ENCODE measurements at places on chromosomes 13 and 19.

- DNase-seq = no peak
These were observed 51.3 kb downstream of the STK24 start for GRCh38 chr13:98525456-98526181.

DNA sequence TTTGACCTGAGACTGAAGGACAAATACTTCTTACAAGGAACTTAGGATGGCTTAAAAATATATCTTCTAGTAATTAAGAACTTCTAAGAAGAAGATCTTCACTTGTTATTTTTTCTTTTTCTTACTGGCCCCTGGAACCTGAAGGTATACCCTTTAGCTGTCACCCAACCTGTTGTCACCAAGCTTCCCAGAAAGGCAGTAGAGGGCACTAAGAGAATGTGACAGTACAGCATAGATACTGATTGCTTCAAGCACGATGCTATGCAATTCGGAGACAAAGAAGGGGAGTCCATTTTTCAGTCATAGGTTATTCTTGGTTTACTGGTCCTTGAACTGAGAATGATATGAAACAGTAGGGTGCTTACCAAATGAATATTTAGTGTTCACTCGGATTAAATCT lies 208.3 kb upstream of the PCDH9 start:
- DNase-seq = no peak

GRCh38 chr13:48562296-48563066 lies 29.6 kb upstream of the RCBTB2 start:
- DNase-seq = no peak

DNA sequence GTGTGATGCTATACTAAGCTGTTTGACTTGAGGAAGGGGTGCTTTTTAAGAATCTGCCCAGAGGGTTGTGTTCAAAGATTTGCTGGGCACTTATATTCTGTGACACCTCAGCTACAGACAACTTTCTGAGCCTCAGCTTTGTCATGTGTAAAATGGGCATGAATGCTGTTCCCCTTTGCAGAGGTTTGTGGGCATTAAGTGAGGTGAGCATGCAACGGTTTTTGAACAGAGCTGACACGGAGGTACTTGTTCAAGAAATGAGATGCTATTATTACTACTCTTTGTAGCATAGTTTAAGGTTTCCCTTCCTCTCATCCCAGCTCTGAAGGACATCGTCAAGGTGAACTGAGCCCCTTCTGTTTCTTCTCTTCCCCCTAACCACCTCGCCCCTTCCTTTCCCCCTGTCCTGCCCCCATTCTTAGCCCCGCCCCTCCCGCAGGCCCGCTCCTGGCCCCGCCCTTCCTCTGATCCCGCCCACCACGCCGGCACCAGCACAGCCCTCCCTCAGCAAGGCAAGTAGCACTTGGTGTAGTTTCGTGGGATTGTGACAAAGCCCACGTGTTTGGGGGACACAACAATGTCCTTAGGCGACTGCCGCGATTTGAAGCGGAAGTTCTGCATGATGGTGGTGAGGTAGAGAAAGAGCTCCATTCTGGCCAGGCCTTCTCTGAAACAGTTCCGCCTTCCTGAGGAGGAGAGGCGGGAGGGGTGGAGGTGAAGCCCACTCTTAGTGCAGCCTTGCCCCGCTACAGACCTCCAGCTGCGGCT lies 26.1 kb upstream of the CYP2A7 start:
- peak; percentile 42 for DNase-seq

- DNase-seq = peak; percentile 46
These were observed 25.3 kb downstream of the ZNF582 start for GRCh38 chr19:56367829-56368711.

DNA sequence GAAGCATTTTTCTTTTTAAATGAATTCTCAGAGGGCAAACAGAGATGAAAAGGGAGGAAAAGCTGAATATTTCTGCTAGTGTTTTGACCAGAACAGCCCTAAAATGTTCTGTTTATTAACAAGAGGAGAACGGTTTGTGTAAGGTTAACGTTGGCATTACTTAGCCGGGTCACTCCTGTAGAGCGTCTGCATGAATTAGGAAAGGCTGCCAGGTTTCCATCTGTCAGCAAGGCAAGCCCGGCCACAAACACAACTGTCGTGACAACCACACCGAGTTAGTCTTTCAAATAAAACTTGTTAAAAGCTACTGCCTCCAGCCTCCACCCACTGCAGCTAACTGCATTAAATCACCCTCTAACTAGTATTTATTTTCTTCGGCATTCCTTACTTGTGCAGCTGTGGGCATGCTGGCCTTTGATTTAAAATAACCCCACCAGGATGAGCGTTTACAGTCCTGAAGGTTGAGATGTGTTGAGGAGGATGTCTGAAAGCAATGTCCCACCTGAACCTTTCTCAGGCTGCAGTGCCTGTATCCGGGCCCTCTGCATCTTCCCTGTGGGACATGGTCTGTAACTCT lies 527.9 kb downstream of the FGF9 start:
- DNase-seq = no peak

DNA sequence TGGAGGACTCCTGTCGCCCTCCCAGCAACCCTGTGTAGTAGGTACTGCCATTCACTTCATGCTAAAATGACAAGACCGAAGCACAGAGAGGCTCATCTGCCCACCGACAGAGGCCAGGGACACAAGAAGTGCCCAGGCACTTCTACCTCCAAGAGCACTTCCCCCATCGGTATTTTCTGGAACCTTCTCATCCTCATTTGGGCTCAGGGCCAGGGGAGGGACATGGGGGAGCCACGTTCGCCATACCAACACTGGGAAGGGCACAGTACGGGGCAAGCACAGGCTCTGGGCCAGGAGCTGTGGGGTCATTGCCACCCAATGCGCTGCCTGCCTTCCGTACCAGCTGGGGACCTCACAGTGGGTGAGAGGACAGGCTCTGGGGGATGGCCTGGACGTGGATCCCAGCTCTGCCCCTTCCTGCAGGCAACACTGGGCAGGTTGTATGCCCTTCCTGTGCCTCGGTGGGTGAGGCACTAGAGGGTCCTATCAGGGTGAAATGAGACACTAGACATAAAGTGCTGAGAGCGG lies 21.3 kb upstream of the CCNP start:
- no peak for DNase-seq

DNA sequence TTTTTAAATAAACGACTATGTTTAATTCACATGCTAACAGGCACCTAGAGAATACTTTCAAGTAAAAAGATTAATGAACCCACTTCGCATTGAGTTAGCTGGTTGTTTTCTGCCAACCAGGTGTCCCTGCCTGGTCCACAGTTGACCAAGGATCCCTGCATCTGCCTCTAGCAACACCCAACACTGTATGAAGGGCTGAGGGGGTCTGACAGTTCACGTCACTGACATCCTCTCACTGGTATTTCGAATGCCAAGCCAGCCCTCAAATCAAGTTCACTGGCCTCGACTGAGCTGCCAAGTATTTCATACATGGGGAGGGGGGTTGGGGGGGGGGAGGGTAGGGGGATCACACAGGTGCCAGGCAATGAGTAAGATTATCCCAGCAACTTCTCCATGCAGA lies 25.4 kb downstream of the SLC25A30 start:
- no peak for DNase-seq

DNA sequence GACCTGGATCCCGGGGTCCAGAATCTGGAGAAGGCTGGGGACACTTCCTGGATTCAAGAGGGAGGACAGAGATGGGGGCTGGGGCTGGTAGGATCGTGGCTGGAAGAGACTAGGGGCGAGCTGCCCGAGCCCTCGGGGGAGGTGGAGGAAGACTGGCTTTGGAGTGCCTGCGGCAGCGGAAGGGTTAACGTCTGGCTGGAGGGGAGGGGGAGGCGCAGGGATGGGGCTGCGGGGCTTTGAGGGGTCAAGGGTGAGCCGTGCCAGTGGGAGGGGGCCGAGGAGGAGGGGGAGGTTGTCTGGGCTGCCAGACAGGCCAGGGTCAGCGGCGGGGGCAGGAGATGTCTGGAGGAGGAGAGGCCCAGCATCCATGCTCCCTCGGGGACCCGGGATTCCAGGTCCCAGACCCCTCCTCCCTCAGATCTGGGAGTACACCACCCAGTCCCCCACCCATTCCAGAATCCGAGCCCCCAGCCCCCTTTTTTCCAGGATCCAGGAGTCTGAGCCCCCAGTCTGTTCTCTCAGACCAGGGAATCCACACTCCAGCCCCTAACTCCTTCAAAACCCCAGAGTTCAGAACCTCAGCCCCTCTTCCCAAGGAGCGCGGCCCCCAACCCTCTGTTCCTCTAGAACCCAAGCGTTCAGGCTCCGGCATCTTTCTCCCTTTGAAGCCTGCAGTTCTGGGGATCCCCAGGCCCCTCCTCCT lies 3.2 kb upstream of the SPACA6 start:
- DNase-seq = no peak

Data from activated CD4-positive, CD25-positive, alpha-beta regulatory T cell (primary cell).